ENCODE measurements at places on chromosomes 2 and 18.

GRCh38 chr2:143823296-143823695 lies 694.1 kb downstream of the ARHGAP15 start:
- DNase-seq = no peak

DNA sequence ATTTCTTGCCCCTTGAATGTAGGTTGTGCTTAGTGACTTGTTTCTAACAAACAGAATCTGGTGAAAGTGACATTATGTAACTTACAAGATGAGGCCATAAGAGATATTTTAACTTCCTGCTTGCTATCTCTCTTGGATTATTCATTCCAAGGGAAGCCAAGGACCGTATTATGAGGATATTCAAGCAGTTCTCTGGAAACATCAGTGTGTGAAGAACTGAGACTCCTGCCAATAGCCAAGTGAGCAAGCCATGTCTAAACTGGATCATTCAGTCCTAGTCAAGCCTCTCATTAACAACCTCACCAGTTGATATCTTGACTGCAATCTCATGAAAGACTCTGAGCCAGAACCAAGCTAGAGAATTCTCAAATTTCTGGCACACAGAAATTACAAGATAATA lies 765.1 kb upstream of the SLC8A1 start:
- DNase-seq = no peak

GRCh38 chr2:85998071-85998991 lies 107.4 kb downstream of the POLR1A start:
- no peak for DNase-seq

- no peak for DNase-seq
Observed at GRCh38 chr2:175431101-175431946, 249.8 kb upstream of the ATP5MC3 start.

- no peak for DNase-seq
Observed at GRCh38 chr2:18118703-18119102, 240.2 kb downstream of the KCNS3 start.

- no peak for DNase-seq
Observed at GRCh38 chr2:158142568-158143332, 41.1 kb downstream of the UPP2 start.
